ENCODE measurements at places on chromosomes 13 and 19.

GRCh38 chr13:84433024-84433423 is 550.8 kb upstream of the SLITRK1 start:
- no peak for DNase-seq

DNA sequence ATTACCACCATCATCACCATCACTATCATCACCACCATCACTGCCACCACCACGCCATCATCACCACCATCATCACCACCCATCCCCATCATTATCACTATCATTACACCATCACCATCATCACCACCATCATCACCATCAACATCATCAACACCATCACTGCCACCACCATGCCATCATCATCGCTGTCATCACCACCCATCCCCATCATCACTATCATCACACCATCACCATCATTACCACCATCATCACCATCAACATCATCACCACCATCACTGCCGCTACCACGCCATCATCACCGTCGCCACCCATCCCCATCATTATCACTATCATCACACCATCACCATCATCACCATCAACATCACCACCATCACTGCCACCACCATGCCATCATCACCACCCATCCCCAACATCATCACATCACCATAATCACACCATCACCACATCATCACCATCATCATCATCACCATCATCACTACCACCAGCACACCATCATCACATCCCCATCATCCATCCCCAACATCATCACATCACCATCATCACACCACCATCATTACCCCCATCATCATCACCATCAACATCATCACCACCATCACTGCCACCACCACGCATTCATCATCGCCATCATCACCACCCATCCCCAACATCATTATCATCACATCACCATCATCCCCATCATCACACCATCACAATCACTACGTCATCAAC is 61.7 kb downstream of the TUBGCP3 start:
- DNase-seq = no peak

GRCh38 chr13:110561344-110562035 is at the start of gene RAB20:
RAB20 (minus strand) TSS chr13:110561722; CDS start chr13:110561519, 203 bp downstream.
- DNase-seq = peak; percentile 54

DNA sequence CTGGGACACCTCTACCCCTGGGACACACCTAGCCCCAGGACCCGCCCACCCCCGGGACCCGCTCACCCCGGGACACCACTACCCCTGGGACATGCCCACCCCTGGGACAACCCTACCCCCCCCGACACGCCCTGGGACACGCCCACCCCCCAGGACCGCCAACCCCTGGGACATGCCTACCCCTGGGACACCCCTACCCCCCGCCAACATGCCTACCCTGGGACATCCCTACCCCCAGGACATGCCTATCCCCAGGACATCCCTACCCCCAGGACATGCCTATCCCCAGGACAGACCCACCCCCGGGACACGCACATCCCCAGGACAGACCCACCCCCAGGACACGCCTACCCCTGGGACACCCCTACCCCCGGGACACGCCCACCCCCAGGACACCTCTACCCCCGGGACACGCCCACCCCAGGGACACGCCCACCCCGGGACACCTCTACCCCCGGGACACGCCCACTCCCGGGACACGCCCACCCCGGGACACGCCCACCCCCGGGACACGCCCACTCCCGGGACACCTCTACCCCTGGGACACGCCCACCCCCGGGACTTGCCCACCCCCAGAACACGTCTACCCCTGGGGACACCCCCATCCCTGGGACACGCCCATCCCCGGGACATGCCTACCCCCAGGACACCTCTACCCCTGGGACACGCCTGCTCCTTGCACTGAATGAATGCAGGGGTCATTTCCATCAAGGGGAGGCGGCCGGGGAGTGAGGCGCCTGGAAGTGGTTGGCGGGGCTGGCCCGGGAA is 32.3 kb downstream of the ADPRHL1 start:
- DNase-seq = no peak

DNA sequence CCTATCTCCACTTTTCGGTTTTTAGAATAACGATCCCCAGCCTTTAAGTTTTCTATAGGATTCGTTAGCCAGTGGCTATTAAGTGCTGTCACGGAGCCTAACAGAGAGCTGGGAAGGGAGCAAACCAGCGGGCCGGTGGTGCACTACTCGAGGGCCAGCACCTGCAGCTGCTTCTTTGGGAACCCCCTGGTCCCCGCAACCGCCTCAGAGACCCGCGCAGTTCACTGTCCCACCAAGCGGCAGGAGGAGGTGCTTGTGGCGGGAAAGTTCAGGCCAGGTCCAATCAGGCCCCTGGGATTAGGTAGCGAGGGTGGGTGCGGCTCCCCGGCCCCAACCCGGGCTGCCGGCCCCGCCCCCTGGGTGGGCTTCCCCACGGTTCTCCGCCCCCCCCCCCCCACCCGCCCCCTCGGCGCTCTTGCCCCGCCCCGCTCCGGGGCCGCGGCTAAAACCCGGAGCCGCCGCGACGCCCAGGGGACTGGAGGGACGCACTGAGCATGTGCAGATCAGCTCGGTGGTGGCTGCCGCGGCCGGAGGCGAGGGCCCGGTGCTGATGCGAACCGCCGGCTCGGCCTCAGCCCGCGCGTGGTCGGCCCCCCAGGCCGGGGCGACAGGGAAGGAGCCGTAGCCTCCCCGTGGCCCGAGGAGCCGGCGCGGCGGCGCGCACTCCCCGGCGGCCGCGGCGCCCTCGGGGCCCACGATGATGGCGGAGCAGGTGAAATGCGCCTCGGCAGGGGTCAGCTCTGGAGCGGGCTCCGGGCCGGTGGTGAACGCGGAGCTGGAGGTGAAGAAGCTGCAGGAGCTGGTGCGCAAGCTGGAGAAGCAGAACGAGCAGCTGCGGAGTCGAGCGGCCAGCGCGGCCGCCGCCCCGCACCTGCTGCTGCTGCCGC is at the start of gene SLAIN1:
TSS of gene SLAIN1 (plus strand) at position 471 of the 887 bp plus-strand sequence. CDS start at position 698, 227 bp downstream.
- DNase-seq = peak; percentile 82

GRCh38 chr19:15378534-15379082 is 979 bp downstream of the AKAP8 start:
- peak; percentile 55 for DNase-seq

DNA sequence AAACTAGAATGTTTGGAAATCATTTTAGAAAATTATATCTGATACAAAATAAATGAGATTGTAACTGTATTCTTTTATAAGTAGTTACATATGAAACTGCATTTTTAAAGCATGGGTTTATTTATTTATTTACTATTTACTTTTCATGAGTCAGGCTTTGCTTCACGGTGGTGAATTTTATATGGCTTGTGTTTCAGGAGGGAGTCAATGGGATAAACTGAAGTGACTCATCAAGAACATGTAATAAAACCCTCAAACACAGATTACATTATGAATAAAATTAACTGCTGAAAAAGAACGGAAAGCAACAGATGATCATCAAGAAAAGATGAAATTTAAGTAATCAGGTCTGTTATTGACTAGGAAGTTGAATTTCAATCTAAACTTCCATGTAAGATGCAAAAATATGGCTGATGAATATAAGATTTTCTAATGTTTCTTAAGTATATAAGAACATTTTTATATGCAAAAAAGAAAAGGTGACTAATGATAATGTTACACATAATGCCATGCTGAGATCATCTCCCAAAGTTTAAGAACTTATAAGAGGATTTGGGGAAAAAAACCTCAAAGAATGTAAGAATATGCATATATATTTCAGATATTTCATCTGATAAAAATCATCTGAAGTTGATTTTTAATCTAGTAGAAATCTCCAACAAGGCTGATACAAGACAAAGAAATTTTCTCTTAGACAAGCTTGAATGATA is 383.6 kb downstream of the SLITRK1 start:
- no peak for DNase-seq

DNA sequence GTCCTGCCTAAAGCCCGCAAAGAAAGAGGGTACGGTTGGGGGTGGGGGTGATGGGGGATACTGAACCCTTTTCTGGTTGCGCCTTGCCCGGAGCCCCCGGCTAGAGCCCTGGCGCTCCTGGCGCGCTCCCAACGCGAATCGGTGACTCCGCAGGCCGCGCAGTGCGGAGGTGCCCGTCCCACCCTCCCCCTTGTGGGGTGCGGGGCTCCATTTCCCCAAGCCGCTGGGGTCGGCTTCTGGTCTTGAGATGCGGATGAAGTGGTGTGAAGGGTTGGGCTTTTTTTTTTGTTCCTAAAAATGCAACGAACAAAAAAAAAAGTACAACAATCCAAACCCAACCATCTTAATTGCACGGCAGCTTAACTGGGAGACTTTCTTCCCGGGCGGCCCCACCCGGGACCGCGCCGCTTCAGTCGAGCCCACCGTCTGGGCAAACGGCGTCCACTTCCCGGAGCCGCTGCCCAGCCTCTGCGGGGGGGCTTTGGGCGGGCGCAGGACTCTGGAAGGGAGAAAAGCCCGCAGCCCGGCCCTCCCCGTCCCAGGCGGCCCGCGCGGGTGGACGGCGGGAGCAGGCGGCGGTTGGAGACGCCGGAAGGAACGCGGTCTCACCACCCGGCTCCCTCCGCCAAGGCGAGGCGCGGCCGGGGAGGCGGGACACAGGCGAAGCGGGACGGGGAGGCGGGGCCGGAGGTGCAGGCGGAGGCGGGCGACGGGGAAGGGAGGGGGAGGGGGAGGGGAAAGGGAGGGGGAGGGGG is 504 bp upstream of the TRIM13 start:
- DNase-seq = peak; percentile 91

DNA sequence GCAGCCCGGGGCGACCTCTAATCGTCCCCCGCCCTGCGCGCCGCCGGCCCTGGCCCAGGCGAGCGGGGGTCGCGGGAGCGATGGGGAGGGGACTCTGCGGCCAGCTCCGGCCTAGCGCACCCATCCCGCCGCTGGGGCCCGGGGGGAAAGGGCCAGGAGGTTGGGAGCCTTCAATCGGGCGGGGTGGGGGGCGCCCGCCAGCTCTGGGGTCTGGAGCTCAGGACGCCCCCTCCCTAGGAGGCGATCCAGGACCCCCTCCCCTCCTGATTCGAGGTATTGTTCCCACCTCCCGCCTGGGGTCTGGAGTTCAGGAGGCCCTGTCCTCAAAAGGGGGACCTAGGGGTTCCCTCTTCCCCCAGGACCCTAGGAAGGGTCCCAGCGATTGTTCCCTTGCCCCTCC is 430 bp downstream of the ZNF358 start:
- no peak for DNase-seq

GRCh38 chr13:95020298-95020987 is 280.8 kb downstream of the ABCC4 start:
- no peak for DNase-seq

DNA sequence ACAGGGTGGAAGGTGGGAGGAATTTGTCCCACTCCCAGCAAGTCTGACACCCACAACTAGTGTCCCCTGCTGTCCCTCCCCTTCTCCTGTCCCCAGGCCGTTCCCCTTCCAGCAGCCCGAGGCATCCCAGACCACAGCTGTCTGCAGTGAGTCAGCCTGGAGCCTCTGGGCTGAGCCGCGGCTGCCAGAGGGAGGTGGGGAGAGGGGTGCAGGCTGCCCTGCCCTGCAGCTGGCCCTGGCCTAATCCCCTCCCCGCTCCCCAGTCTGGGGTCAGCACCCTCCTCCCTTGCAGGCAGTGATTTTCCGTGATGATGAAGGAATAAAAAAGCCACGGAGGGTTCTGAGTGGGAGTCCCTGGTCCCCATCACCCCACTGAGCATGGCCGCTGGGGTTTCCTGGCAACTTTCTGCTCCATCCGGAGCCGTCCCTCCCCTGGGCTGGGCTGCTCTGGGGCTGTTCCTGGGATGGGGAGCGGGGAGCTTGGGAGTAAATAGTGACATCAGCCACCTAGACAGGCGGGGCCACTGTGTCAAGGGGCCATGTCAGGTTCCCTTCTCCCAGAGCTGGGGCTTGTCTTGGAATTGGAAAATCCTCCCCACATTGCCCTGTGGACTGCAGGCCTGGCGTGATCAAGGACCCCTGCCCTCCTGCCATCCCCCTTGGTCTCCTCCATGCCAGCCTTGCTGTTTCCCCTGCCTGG is 16.8 kb downstream of the SPC24 start:
- no peak for DNase-seq

GRCh38 chr13:40490086-40490758 is 176.2 kb downstream of the FOXO1 start:
- DNase-seq = peak; percentile 46

- DNase-seq = no peak
These were observed 1.9 kb downstream of the MKNK2 start for GRCh38 chr19:2048959-2049740.

GRCh38 chr13:28610996-28611395 is 47.9 kb upstream of the POMP start:
- DNase-seq = no peak

DNA sequence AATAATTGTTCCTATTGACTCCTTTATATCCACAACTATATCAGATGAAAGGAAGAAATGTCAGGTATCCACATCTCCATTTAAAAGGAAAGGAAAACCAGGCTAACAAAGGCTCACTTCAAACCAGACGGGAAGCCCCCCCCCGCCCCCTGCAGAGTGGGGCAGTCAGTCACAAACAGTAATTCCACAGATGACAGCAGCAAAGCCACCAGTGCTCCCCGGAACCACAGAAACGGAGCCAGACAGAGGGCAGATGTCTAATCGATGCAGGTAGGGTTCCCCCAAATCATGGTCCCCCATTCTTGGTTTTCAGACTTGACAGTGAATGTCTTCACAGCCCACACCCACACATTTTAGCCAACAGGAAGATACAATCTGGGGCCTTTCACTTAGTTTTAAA is 100.8 kb downstream of the STK24 start:
- DNase-seq = peak; percentile 48

DNA sequence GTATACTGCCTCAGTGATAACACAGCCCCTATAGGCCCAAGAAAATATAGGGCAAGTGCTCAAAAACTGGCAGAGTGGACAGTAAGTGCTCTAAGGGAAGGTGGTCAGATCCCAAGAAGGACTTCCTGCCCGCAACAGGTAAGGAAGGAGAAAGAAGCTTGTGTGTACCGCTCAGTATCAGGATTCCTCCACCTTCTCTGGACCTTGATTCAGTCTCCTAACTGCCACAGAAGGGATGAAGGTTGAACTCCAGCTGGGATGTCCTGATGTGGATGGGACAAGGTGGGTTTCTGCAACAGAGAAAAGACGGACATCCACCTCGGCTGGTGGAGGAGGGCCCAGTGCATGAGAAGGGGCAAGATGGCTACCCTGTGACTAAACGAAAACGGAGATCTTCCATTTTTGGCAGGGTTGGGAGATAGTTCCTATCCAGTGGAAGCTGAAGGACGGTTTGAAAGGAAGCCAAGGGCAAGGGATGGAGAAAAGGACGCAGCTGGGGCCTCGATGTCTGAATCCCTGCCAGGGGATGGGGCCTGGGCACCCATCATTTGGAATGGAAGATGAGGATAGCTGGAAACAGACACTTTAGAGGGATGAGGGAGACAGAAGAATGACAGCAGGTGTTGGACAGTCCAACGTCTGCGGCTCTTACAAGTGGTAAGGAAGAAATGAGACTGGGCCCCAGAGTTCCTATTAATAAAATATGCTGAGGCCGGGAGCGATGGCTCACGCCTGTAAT is 1.3 kb upstream of the ATF5 start:
- DNase-seq = no peak

DNA sequence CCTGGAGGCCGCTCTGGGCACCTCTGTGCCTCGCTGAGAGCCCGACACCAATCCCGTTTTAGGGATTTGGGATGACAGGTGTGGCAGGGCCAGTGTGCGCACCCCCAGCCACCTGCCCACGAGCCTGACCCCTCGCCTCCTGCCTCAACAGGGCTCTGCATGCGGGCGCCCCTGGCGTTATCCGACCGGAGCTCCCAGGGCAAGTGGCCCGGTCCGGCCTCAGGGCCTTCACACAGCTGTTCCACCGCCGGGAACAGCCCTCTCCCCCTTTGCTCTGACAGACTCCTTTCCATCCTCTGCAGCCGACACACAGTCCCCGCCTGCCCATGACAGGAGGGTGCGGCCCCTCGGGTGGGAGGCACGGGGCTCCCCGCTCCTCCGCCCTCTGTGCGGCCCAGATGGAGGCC is 7.1 kb upstream of the WDR18 start:
- no peak for DNase-seq

- peak; percentile 73 for DNase-seq
These were observed 1.9 kb upstream of the LMTK3 start for GRCh38 chr19:48513289-48514122.
